Stimulated activated CD4-positive, alpha-beta T cell treated with anti-CD3 and anti-CD28 coated beads, TNF-alpha, amount 100 ng/mL, for 48 hours (primary cell): ENCODE measurements at places on chromosomes 5 and 9.

DNA sequence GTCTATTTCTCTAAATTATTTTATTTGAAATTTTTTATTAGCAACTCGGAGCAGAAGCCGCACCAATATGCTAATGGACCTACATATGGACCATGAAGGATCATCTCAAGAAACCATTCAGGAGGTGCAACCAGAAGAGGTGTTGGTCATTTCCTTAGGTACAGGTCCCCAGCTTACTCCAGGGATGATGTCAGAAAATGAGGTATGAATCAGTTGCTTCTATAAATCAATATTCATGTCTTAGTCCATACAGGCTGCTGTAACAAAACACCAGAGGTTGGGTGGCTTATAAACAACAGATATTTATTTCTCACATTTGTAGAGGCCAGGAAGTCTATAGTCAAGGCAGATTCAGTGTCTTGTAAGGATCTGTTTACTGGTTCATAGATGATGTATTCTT is 50.8 kb downstream of the GAPVD1 start:
- no peak for DNase-seq

DNA sequence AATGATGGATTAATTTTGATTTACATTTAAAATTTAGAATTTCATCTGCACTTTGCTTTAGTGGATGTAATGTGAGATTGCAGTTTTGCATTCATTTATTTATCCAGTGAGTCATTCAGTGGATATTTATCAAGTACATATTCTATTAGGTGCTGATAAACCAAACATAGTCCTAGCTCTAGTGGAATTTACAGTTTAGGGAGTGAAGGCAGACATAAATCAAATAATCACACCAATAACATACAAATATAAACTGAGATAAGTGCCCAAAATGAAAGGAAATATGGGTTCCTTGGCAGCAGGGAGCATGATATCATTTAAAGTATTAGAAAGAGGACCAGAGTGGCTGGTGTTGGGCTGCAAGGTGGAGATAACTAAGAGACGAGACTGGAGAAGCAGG is 14.7 kb upstream of the NIPBL start:
- no peak for DNase-seq

DNA sequence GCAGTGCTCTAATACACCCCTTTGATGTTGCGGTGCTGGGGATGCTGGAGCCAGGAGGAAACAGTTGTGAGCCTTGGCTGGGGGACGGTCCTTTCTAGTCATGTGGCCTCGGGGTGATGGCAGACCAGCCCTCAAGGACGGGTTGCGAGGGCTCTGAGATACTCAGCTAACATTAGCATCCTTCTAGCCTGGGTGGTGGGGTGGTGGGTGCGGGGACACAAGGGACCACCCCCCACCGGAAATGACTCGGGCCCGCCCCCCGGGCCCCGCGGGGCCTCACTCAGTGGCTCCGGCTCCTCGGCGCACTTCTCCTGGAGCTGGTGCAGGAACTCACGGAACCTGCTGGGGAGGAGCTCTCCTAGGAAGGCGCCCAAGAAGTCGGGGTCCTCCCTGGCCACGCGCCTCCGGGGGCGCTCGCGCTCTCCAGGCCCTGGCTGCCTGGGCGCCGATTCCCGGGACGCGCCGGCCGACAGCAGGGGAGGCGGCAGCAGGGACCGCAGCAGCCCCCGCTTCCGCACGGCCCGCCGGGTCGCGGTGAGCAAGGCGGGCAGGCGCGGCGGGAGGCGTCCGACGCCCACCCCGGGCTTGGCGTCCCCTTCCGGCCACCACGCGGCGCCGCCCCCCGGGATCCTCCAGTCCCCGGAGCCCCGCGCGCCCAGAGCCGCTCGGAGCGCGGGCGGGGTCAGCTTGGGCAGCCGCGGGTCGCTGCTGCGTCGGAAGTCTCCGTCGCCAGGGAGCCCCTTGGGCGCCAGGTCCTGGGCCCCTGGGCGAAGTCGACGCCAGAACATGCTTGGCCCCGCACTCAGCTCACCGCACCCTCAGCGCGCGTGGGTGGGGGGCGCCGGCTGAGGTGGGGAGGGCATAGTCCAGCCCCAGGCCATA is 873 bp downstream of the C9orf50 start:
- DNase-seq = no peak

- DNase-seq = no peak
Observed at GRCh38 chr5:72221541-72221940, 98.5 kb downstream of the MRPS27 start.

- DNase-seq = no peak
Observed at GRCh38 chr5:56757077-56757476, 58.3 kb upstream of the MAP3K1 start.

DNA sequence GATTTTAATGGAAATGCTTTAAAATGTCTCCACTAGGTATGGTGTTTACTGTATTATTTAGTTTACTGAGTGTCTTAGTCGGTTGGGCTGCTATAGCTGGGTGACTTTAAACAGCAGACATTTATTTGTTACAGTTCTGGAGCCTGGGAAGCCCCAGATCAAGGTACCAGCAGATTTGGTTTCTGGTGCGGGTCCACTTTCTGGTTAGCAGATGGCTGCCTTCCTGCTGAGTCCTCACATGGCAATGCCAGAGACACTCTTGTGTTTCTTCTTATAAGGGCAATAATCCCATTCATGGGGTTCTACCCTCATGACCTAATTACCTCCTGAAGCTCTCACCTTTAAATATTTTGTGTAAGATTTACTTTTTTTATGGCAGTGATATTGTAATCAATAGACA is 715 bp upstream of the OR1J4 start:
- DNase-seq = no peak

GRCh38 chr5:86374611-86375010 is 243.1 kb upstream of the COX7C start:
- DNase-seq = no peak

GRCh38 chr5:14405706-14406553 is 175.7 kb upstream of the OTULINL start:
- no peak for DNase-seq

- no peak for DNase-seq
Observed at GRCh38 chr5:144298658-144299057, 128.0 kb downstream of the KCTD16 start.

DNA sequence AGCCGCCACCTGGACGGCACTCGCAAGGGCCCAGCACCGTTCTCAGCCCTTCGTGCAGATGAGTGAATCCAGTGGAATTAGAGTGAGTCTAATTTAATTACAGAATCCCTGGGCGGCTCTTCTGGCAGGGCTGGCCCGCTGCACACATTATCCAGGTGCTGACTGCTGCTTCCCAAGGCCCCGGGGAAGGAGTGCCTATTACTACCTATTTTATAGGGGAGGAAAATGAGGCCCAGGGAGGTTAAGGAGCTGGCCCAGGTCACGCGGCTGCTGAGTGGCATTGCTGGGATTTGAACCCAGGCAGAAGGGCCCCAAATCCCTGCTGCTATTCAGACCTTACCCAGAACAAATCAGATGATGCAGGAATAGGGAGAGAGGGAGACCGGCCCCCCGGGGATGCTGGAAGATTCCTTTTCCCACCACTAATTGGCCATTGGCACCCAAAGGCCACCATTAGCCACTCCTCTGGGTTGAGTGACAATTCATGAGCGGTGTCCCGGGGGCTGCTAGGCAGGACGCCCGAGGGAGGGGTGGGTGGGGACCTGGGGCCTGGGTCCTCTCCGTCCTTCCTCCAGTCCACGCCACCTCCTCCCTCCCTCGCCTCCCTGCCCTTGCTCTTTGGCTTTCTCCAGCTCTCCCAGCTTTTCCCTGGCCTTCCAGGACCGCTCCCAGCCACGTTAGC is 10.3 kb upstream of the QRFP start:
- no peak for DNase-seq

GRCh38 chr5:142426129-142427014 is 101.6 kb upstream of the SPRY4 start:
- DNase-seq = no peak

DNA sequence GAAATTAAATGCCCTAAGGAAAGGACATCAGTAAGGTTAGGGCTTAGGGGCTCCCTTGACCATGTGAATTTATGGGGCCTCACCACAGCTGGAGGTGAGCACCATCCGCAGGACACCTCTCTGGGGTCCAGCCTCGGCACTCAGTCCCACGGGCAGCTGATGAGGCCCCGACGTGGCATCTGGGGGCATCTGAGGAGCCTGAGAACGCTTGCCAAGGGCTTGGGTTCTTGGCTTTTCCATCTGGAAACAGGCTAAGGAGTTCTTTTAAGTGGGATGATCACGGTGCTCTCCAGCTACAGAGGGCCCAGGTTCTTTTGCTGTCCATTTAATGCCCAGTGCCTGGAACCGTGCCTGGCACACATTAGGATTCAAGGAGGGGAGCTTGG is 3.6 kb downstream of the NKX2-5 start:
- no peak for DNase-seq

DNA sequence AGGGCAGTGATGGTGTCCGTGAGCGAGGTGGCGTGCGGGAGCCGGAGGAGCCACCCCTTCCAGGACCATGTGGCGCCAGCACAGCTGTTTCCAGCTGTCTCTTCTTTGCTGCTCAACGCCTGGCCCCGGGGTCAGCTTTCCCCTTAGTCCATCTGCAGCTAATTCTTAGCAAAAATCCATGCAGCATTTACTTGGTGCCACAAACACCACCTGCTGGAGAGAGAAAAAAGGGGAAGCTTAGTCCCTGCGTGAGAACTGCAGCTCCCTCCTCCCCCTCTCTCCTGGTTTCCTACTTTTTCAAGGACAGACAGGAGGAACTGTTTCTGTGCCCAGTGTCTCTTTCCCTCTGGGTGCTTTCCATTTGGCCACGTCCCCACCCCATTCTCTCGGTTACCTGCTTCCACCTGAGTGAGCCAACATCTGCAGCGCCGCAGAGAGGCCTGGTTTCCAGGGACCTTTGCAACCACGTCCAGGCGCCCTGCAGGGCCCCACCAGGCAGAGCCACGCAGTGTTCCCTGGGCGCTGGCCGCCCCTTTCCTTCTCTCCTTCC is 3.4 kb downstream of the SLC6A19 start:
- DNase-seq = no peak

DNA sequence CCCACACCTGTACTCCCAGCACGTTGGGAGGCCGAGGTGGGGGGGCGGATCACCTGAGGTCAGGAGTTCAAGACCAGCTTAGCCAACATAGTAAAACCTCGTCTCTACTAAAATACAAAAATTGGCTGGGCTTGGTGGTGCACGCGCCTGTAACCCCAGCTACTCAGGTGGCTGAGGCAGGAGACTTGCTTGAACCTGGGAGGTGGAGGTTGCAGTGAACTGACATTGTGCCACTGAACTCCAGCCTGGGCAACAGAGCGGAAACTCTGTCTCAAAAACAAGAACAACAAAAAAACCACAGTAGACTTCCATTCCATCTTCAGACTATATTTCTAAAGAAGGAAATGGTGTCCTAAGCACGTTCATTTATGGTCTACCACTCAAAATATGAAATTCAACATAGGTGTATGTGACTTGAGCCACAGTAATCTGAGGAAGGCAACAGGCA is 14.2 kb upstream of the SERINC5 start:
- no peak for DNase-seq

DNA sequence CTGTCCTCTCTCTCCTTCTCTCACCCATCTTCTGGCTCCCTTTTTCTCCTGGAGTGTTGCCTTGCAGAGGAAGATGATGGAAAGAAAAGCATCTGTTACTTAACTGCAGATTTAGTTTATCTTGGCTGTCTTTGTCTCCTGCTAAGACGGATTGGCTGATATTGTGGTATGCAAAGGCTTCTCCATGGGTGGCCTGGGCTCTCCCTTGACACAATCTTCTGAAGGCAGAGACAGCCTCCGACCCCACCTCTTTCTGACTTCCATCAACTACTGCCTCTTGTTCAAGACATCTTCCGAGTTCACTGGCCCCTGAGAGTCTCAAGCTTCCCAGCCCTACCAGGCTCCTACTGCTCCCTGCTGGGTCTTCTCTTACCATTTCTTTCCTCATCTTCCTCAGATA is 403.7 kb downstream of the LRRC70 start:
- no peak for DNase-seq

- DNase-seq = no peak
Observed at GRCh38 chr5:5314626-5315025, 107.9 kb upstream of the ICE1 start.

GRCh38 chr5:110258460-110259216 is 467.8 kb downstream of the TMEM232 start:
- no peak for DNase-seq

- no peak for DNase-seq
Observed at GRCh38 chr9:21968331-21969010, 25.7 kb downstream of the CDKN2A start.

- DNase-seq = no peak
Observed at GRCh38 chr9:80399606-80400005, 827.8 kb downstream of the TLE4 start.

- no peak for DNase-seq
Observed at GRCh38 chr5:17429353-17429752, 68.7 kb upstream of the TAF11L2 start.

DNA sequence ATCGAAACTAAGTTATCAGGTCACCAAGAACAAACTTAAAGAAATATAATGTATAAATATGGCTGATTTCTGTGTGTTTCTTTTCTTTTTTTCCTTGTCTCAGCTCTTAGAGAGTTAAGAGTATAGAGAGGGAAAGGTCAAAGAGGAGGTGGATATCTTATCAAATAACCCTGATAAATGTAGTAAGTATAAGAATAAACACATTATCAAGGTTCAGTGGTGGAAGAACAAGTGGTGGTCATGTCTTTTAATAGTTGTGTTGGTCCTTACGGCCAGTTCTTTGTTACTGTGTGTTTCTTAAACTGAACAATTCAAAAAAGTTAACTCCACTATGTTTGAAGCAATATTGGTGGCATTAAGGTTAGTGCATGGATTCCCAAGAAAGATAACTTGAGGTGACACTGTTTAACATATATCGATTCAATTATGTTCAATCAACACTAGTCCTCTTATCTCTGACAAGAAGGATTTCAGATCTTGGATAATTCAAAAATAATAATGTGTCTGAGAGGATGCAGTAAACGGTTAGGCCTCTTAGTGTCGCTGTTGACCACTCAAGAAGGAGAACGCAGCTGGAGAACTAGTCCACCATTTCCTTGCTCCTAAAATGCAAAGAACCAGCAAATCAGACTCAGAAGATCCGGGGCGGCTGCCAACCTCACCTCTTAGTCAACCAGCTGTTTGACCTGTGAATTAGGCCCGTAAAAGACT is at the start of gene PCDHGA3:
PCDHGA3 (plus strand) TSS at position 588 of the 711 bp plus-strand sequence. CDS start 205 bp downstream, outside the sequence.
- DNase-seq = no peak

DNA sequence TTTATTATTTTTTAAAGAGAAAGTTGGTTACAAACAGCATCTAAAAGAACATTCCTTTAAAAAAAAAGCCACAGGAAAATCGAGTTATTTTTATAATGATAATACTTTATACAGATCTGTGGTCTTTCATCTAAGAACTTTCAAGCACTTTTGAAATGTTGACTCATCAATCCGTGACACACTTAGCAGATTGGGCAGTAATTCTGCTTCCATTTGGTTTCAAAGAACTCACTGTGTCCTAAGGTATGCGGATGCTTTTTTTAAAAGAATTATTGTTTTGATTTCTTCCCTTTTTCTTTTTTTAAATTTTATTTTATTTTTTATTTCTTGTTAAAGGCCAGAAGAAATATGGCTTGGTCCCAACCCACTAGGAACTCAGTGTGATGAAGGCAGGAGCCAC is 147.8 kb downstream of the AOPEP start:
- no peak for DNase-seq

- DNase-seq = no peak
Observed at GRCh38 chr9:109730228-109730627, 49.8 kb upstream of the PALM2AKAP2 start.

GRCh38 chr5:84437673-84438315 is 53.1 kb upstream of the EDIL3 start:
- DNase-seq = no peak
